ENCODE measurements at places on chromosomes 1 and 21.

DNA sequence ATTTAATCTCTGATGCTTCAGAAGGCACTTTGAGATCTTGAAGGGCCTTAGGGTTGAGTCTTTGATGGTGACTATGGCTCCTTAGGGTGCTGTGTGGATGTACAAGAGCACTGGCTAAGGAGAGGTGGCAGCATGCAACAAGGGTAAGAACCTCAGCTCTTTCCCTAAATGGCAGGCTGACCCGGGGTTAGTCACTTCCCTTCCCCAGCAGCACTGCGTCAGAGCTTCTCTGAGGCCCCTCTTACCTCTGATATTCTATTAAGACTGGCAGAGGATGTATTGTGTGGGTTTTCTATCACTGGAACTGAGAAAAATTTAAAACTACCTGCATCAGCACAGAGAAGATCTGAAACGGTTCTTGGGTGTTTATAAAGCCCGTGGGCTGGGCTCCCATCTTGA lies 11.8 kb downstream of the C1orf116 start:
- DNase-seq = peak; percentile 73

- DNase-seq = no peak
These were observed 154.1 kb downstream of the TRABD2B start for GRCh38 chr1:47843059-47843458.

- no peak for DNase-seq
These were observed 2.8 kb downstream of the MX1 start for GRCh38 chr21:41428847-41429246.

GRCh38 chr1:98176414-98176813 lies 255.6 kb upstream of the DPYD start:
- no peak for DNase-seq

- no peak for DNase-seq
These were observed 120.6 kb upstream of the ARHGEF16 start for GRCh38 chr1:3333903-3334302.

DNA sequence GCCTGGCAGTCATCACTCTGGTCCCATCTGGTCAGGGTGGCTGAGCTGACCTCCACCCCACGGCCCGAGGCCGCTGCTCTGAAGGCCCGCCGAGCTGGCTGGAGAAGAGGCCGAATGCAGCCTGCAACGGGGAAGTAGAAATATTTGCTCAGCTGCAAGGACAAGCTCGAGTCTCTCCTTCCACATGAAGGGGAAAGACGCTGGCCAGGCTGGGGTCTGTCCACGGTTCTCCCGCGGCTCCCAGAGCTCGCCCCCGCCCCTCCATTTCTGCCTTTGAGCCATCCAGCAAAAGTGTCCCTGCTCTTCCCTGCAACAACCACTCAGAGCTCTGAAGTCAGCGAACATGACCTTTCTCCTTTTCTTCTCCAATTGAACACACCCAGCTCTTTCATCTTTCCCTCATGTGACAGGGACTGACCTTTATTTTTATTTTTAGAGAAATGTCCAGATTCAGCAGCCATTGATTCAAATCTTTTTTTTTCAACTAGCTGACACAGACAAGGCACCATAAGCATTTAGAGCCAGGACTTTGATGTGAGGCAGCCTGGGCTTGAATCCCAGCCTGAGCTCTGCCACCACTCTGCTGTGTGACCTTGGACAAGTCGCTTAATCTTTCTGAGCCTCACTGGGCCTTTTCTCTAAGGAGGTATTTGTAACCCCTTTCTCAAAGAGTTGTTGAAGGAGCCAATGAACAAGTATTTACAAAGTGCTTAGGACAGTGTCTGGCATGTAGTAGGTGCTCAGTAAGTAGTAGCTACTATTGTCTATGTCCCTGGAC lies 149.3 kb upstream of the WNT4 start:
- DNase-seq = no peak

GRCh38 chr1:200627575-200628222 lies 7.1 kb upstream of the KIF14 start:
- DNase-seq = no peak

GRCh38 chr1:99566290-99567021 lies 79.5 kb upstream of the PALMD start:
- no peak for DNase-seq

GRCh38 chr1:201711811-201712210 lies 117.1 kb upstream of the IPO9 start:
- no peak for DNase-seq

GRCh38 chr1:51620470-51620869 lies 3.6 kb downstream of the OSBPL9 start:
- DNase-seq = no peak

GRCh38 chr21:33495743-33496142 lies 4.2 kb upstream of the DNAJC28 start:
- DNase-seq = no peak

DNA sequence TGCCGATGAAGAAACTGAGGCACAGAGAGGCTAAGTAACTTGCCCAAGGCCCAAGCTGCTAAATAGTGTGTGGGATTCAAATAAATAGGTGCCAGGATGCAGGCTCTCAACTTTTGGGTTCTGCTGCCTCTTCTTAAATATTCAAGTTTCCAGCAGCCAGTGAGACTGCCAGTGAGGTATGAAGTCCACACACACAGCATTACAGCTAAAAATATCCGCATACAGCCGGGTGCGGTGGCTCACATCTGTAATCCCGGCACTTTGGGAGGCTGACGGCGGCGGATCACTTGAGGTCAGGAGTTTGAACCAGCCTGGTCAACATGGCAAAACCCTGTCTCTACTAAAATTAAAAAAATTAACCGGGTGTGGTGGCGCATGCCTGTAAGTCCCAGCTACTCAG lies 78.4 kb upstream of the DIRAS3 start:
- DNase-seq = peak; percentile 41

DNA sequence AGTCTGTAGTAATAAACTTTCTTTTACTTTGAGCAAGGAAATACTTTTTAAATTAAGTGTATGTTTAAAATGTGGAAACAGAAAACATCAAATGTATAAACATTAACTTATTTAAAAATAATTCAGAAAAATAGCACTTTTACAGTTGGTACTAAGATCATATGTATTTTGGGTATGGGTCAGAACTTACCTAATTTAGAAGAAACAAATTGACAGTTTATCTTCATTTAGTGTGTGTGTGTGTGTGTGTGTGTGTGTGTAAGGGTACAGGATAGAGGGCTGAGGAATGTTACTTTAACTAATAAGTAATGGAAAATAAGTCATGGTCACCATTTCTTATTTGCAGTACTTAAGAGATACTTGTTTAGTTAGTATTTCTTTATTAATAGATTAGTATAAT lies 3.3 kb downstream of the MAN1A2 start:
- DNase-seq = no peak

- DNase-seq = no peak
These were observed 2.0 kb upstream of the PCBP3 start for GRCh38 chr21:45641480-45642035.

GRCh38 chr1:10339815-10340214 lies 59.0 kb upstream of the PGD start:
- peak; percentile 58 for DNase-seq

GRCh38 chr1:194052514-194053338 lies 866.3 kb upstream of the B3GALT2 start:
- no peak for DNase-seq

DNA sequence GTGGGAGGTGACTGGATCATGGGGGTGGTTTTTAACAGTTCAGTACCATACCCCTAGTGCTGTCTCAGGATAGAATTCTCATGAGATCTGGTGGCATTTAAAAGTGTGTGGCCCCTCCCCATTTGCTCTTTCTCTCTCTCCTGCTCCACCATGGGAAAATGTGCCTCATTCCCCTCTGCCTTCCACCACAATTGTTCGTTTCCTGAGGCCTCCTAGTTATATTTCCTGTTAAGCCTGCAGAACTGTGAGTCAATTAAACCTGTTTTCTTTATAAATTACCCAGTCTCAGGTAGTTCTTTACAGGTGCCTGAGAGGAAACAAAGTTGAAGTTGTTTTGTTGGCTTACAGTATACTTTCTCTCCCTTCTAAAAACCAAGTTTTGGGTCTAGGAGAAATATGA lies 23.1 kb upstream of the SLC22A15 start:
- no peak for DNase-seq

DNA sequence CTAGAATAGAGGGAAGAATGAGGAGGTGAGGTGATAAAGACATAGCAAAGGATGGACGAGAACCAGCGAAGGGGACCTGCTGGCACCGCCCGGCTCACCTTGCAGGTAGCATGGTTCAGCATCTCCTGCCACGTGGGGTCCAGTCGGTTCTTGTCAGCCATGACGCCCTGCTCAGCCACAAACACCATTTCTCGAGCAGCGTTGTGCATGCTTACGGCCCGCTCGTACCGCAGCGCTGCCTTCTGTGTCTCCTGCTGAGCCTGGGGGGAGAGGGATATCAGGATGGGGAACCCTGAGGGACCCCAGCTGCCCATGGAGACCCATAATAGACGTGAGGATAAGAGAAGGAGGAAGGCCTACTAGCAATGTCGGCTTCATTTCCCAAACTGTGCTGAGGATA lies 11.4 kb downstream of the SH3BP5L start:
- no peak for DNase-seq

DNA sequence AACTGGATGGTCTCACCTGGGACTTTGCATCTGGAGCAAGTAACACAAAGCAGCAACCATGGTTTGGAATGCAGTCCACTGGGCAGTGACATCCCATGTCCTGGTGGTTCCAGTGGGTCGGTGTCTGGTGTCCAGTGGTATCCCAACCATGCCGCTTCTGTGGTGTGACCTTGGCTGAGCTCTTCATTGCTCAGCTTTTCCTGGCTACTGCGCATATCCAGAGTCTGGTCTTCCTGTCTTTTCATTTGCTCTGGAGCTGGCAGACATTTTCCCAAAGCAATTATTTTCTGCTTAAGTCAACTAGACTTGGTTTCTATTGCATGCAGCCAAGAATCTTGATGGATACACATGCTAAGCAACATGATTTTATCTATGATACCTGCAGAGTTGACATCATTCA lies 28.4 kb upstream of the CD2 start:
- no peak for DNase-seq

- peak; percentile 63 for DNase-seq
These were observed 56.8 kb upstream of the PRDX6 start for GRCh38 chr1:173420330-173420806.

- DNase-seq = peak; percentile 9
These were observed 1.2 kb downstream of the NEXN start for GRCh38 chr1:77889671-77890070.

DNA sequence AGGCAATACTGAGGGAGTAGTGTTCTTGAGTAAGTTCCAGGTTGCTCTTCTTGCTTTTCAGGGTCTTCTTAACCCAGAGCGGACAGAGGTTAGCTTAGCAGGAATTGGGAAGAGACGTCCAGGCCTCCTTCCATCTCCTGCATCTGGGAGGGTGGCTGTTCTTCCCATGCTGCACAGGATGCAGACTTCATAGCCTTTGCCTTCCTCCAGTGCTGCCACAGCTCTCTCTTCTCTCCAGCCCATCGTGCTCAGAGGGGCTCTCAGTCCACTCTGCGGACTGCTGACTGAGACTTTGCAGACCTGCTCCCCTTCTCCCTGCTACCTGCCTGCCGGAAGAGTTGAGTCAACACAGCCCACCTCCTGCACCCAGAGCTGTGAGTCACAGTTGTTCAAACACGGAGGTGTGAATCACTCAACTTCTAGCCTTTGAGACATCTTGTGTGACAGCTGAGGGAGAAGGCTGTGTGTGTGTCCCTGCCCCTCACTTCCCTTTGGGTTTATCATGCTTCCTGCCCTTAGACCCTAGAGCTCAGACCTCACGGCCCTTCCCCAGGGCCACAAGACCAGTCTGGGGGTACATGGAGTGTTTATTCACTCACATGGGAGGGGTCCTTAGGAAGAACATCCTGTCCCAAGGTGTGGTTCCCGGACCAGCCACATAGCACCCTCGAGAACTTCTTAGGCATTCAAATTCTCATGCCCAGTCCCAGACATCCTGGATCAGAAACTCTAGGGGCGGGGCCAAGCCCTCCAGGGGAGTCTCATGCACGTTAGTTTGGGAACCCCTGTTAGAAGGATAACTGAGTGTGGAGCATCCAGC lies 158.3 kb upstream of the CACNA1E start:
- DNase-seq = peak; percentile 39

DNA sequence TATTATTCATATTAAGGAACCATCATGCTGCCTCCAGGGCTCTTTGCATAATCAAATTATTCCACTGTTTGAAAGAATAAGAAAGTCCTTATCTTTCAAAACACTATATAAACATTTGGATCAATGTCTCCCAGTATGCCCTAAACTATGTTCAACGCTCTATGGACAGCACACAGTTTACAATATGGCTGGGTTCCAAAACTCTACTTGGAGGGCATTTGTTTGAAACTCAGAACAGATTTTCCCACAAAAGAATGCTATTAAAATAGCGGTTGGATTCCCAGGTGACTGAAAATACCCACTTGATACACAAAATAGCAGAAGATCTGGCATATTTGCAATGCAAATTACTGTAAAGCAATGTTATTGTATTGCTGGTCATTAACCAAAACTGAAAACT lies 3.2 kb downstream of the HAO2 start:
- DNase-seq = no peak

DNA sequence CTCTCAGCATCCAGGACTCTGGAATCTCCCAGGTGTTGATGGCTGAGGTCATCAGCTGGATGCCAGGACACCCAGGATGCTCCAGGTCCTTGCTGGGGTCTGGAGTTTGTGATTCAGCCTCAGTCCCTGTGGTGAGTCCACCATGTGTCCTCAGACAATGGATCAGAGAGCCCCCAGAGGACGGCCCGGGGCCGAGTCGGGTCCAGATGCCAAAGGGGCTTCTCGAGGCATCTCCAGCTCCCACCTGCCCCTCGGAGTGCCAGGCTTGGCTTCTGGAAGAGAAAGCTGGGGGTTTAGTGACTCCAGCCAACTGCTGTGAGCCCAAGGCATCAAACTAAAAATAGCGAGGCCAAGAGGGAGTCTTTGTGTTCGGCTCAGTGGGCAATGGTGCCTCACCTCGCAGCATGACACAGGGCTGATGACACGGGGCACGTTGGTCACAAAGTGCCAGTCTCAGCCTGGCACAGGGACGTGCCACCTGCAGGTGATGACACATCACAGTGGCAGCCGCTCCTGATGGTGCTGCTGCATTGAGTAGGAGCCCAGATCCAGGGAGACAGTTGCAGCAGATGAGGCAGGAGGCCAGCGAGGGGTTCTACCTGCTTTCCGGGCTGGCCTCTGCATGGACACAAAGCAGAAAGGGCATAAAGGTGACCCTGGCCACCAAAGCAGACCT lies 10.6 kb downstream of the PDE9A start:
- peak; percentile 39 for DNase-seq

- no peak for DNase-seq
These were observed 72.5 kb downstream of the ARHGEF10L start for GRCh38 chr1:17611991-17612390.

DNA sequence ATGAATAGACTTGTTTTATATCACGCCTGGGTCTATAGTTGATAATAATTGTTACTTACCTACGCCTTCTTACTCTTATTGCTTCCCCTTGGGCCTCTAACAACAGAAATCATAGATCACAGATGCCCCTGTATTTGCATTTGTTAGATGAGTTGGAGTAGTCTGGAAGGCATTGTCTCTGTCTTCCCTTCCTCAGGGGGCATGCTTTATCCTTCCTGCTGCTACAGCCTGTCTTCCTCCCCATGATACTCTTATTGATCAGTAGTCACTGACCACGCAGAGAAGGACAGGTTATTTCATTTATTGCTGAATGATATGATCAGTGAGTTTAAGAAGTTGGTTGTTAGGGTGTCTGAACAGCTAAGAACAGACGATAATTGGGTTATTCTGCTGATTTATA lies 98.4 kb downstream of the DNM3 start:
- DNase-seq = no peak

GRCh38 chr1:247335882-247336281 lies 4.2 kb upstream of the ZNF496 start:
- DNase-seq = no peak

All from SW480 (cell line).